ENCODE measurements at places on chromosomes 3 and 15.

- no peak for DNase-seq
Measured at GRCh38 chr3:168269001-168269400, 173.3 kb upstream of the GOLIM4 start.

GRCh38 chr3:116020495-116020894, 397.2 kb downstream of the GAP43 start:
- DNase-seq: no peak

GRCh38 chr3:42024591-42025351, 62.9 kb upstream of the ULK4 start:
- no peak for DNase-seq

GRCh38 chr3:16447135-16447534, 66.4 kb downstream of the RFTN1 start:
- DNase-seq: no peak

GRCh38 chr15:89178307-89178977, 42.9 kb downstream of the RLBP1 start:
- DNase-seq: no peak

DNA sequence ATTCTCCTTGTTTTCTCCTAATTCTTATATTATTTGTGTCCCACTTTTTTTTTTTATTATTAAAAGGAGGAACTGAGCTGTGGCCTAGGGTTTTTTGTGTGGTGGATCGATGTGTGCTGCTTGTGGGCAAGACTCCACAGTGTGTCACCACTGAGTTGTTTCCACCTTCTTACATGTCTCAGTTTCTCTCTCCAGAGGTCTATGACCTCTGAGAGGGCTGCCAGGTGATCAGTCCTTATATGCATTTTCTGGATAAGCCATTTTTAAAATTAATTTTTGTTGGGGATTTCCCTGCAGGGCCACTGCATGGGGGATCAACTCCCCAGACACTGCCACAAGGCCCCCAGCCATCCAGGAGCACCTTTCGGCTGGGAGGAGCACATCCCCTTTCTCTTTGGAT, 27.8 kb downstream of the IQCF6 start:
- no peak for DNase-seq

- DNase-seq: no peak
Measured at GRCh38 chr3:10169000-10169496, 4.3 kb downstream of the IRAK2 start.

- no peak for DNase-seq
Measured at GRCh38 chr15:71962537-71962936, 152.2 kb downstream of the NR2E3 start.
